GM12878 (cell line): ENCODE measurements at places on chromosomes 6 and 20. TPM values are rescaled to one million over a fixed set of nuclear protein-coding genes. Genes with fewer than 3 reads are reported as not detected.

Gene KIAA1755
- not detected in 2 replicates for total RNA-seq

Gene ITPA
- 78.7 and 86.1 TPM in 2 replicates for total RNA-seq

Gene PRELID3B
- 86.1 and 96.0 TPM in 2 replicates for total RNA-seq

Gene RFX6
- total RNA-seq: not detected in 2 replicates

Gene LTB
- 46.8 and 50.9 TPM in 2 replicates for total RNA-seq

Gene C4A
- 2.9 and 5.4 TPM in 2 replicates for total RNA-seq

Gene PRSS35
- total RNA-seq: not detected in 2 replicates

DNA sequence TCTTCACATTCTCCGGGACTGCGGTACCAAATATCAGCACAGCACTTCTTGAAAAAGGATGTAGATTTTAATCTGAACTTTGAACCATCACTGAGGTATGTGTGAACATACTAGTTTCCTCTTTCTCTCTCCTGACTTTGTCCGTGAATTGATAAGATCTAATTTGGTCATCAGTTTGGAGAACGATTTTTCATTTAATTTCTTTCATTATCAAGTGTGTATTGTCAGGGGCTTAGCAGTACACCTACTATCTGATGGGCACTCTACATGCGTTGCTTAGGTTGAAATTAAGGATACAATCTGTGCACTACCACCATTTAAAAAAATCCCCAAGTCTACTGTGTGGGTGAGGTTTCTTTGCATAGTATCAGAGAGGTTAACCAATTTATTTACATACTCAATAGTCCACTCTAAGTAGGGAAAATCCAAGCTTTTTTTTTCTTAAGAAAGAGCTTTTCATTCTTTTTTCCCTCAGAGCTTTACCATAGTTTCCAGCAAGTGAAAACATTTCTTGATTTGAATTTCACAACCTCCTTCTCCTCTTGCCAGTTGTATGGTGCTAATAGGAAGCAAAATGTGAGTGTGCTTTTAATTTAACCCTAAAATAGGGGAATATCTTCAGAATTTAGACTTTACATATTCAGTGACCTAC lies 105.4 kb upstream of the ESR1 start:
- H3K4me1 ChIP-seq: peaks cover 8% of the 10 kb centered on the region
- H3K27ac ChIP-seq: no peak overlapping the region
- H3K4me3 ChIP-seq: no peak overlapping the region
- DNase-seq: no peak
- H3K36me3 ChIP-seq: no peaks in the 10 kb centered on the region

- no peak for DNase-seq
- H3K27me3 ChIP-seq: no peaks in the 10 kb centered on the region; the same call in 1 of the 2 replicates
- H3K4me1 ChIP-seq: peaks cover 15% of the 10 kb centered on the region
- H3K36me3 ChIP-seq: no peaks in the 10 kb centered on the region
- peak within 1 kb of the TSS; percentile 60 for H3K4me3 ChIP-seq
- peak within 1 kb of the TSS; percentile 23; the same call in 1 of the 2 replicates for H3K27ac ChIP-seq
These were observed at the start of gene F13A1 for GRCh38 chr6:6319952-6320811. Gene F13A1 (minus strand): TSS chr6:6320662. CDS start chr6:6318664, 1,998 bp downstream.

GRCh38 chr6:80142586-80142985 lies 36.1 kb downstream of the BCKDHB start:
- H3K27me3 ChIP-seq: no peaks in the 10 kb centered on the region
- H3K4me1 ChIP-seq: no peaks in the 10 kb centered on the region
- no peak overlapping the region for H3K27ac ChIP-seq
- DNase-seq: no peak
- no peaks in the 10 kb centered on the region for H3K36me3 ChIP-seq

DNA sequence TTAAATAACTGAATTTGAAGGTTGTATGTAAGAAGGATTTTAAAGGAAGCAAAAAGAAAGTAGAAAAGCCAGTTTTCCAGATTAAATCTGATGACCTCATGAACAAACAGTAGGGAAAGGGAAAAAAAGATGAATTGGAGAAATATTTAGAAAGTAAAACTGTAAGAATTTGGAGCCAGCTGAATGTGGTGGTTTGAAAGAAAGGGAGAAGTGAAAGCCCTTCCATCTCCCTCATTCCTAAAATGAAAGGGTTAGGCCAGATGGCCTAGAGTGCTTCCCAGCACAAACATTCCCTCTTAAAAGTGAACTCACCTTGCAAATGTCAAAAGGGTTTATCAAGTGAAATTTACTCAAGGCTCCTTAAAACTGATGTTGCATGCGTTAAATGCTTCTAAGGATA lies 139.3 kb upstream of the COL21A1 start:
- H3K27ac ChIP-seq: no peak overlapping the region
- no peak overlapping the region for H3K4me3 ChIP-seq
- H3K4me1 ChIP-seq: no peaks in the 10 kb centered on the region
- DNase-seq: no peak

GRCh38 chr6:157867155-157867559 lies 44.1 kb downstream of the SNX9 start:
- no peaks in the 10 kb centered on the region for H3K36me3 ChIP-seq
- no peaks in the 10 kb centered on the region for H3K27me3 ChIP-seq
- DNase-seq: no peak
- no peak overlapping the region for H3K27ac ChIP-seq
- no peaks in the 10 kb centered on the region for H3K4me1 ChIP-seq

DNA sequence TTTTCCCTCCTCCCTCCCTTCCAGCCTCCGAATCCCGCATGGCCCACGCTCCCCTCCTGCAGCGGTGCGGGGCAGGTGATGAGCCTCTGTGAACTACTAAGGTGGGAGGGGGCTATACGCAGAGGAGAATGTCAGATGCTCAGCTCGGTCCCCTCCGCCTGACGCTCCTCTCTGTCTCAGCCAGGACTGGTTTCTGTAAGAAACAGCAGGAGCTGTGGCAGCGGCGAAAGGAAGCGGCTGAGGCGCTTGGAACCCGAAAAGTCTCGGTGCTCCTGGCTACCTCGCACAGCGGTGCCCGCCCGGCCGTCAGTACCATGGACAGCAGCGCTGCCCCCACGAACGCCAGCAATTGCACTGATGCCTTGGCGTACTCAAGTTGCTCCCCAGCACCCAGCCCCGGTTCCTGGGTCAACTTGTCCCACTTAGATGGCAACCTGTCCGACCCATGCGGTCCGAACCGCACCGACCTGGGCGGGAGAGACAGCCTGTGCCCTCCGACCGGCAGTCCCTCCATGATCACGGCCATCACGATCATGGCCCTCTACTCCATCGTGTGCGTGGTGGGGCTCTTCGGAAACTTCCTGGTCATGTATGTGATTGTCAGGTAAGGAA lies at the start of gene OPRM1:
TSS of gene OPRM1 (plus strand) at position 10 of the 612 bp plus-strand sequence. CDS start at position 315, 305 bp downstream.
- H3K36me3 ChIP-seq: no peaks in the 10 kb centered on the region
- DNase-seq: no peak
- H3K4me3 ChIP-seq: no peak within 1 kb of the TSS

GRCh38 chr20:21050710-21051109 lies 55.4 kb downstream of the LINC00237 start:
- H3K4me3 ChIP-seq: no peak overlapping the region
- no peaks in the 10 kb centered on the region for H3K36me3 ChIP-seq
- no peaks in the 10 kb centered on the region for H3K27me3 ChIP-seq
- no peaks in the 10 kb centered on the region for H3K4me1 ChIP-seq
- DNase-seq: no peak

DNA sequence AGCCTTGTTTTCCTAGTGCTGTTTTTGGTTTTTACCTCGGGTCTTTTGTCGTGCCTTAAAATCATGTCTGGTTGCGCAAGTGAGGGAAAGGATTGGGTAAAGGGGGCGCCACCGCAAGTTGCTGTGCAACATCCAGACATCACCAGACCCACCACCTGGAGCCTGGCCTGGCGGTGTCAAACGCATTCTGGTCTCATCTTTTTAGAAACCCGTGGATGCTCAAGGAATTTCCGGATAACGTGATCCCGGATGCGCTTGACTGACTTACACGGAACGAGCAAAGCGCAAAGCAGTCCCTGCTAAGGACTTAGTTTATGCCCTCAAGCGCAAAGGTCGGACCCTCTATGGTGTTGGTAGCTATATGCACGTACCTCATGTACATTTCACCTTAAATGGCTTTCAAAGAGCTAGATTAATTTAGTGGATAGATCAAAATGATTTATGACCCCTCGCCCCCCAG lies 105.2 kb downstream of the OR2B2 start:
- H3K27me3 ChIP-seq: no peaks in the 10 kb centered on the region
- DNase-seq: no peak
- peak overlapping the region; percentile 84 for H3K27ac ChIP-seq
- peak overlapping the region; percentile 58 for H3K4me3 ChIP-seq

DNA sequence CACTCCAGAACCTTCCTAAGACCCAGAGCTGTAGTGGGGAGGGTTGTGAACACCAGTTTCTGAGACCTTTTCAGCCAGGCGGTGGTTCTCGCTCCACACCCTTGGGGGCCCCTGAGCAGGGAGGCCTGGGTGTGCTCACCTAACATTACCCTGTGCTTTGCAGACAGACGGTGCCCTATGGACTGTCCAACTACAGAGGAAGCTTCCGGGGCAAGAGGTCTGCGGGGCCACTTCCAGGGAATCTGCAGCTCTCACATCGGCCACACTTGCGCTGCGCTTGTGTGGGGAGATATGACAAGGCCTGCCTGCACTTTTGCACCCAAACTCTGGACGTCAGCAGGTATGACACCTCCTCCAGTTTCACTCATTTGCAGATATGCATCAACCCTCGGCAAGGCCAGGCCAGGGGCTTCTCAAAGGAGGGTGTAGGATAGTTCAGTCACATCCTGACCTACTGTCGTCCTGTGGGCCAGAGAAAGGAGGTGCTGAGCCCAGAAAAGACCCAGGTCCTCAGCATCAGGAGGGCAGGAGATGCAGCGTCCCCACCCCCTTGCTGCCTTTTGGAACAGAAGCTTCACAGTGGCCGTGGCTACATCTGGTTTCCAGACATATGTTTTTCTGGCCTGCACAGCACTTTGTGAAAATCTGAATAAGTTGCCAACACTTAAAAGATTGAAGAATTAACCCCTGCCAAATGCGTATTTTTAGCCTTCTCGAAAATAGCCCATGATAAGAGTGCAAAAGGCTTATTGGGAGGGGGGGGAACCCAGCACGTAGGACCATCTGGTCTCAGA lies 20.6 kb downstream of the EDN3 start:
- H3K27me3 ChIP-seq: peaks cover 6% of the 10 kb centered on the region
- H3K4me1 ChIP-seq: no peaks in the 10 kb centered on the region
- no peak for DNase-seq

DNA sequence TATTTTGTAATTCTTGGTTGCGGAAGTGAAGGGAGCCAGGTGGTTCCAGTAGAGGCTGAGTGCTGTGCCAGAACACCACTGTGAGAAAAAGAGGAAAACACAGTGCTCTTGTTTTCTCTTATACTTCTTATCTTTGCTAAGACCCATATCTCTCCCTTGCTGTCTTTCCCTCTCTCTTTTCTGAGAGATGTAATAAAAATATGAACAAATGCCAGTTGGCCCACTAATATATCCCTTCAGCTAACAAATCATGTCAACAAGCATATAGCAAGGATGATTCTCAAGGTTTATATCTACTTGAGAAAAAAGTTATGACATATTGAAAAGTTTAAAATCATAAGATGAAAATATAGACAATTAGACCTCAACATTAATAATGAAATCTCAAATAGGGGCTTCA lies 758.3 kb downstream of the HDGFL1 start:
- H3K36me3 ChIP-seq: no peaks in the 10 kb centered on the region
- H3K27ac ChIP-seq: no peak overlapping the region
- H3K4me1 ChIP-seq: no peaks in the 10 kb centered on the region
- H3K27me3 ChIP-seq: no peaks in the 10 kb centered on the region

GRCh38 chr6:79600812-79601609 lies 30.1 kb upstream of the SH3BGRL2 start:
- H3K36me3 ChIP-seq: no peaks in the 10 kb centered on the region
- no peak for DNase-seq
- H3K27ac ChIP-seq: no peak overlapping the region

- no peak overlapping the region for H3K27ac ChIP-seq
- H3K36me3 ChIP-seq: no peaks in the 10 kb centered on the region
- no peak for DNase-seq
- H3K4me3 ChIP-seq: no peak overlapping the region
These were observed 41.5 kb upstream of the ZNFX1 start for GRCh38 chr20:49319208-49319809.

- H3K4me3 ChIP-seq: peak overlapping the region; percentile 98
- H3K27me3 ChIP-seq: no peaks in the 10 kb centered on the region
- peaks cover 54% of the 10 kb centered on the region for H3K4me1 ChIP-seq
- peak overlapping the region; percentile 97 for H3K27ac ChIP-seq
- H3K36me3 ChIP-seq: no peaks in the 10 kb centered on the region
These were observed 1.3 kb upstream of the UBE2J1 start for GRCh38 chr6:89353702-89354392.

DNA sequence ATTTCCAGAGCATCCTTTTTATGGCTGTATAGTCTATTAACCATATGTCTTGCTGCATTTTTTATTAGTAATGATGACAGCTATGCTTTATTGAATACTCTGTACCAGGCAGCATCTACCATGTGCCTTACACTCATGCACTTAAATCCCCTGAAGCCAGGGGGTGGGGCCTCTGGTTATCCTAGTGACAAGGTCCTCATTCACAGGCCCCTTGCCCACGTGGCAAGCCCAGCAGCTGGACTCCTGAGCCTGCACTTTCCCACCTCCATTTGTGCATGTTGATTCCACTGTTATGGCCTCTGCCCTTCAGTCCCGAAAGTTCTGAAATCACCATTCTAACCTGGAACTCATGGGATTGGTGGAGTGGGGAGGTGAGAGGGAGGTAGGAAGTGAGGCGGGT lies 22.3 kb downstream of the ACTR5 start:
- H3K27ac ChIP-seq: no peak overlapping the region
- no peaks in the 10 kb centered on the region for H3K27me3 ChIP-seq
- peaks cover 9% of the 10 kb centered on the region for H3K36me3 ChIP-seq
- no peak for DNase-seq

DNA sequence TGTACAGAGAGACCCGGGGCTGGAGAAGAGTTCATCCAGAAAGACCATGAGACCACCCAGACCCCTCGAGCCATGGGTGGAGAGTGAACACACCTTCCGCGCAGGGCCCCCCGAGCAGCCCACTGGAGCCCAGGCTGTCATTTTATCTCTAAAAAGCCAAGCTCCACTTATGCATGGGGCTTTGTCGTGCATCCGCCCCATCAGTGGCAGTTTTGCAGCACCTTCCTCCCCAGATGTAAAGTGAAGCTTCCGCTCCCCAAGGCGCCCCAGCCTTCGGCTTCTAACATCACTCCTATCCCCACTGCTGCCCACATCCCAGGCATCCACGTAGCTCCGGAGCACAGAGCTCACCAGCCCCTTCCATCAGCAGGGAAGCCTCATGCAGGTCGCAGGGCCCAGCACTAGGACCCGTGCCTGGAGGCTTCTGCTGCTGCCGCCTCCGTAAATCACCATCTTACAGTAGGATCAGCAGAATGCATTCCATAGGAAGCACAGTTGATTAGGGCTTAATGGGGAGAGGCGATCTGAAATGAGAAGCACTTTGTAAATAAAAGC lies 301.1 kb downstream of the TAF4 start:
- H3K36me3 ChIP-seq: no peaks in the 10 kb centered on the region
- H3K4me1 ChIP-seq: no peaks in the 10 kb centered on the region
- H3K4me3 ChIP-seq: no peak overlapping the region
- H3K27me3 ChIP-seq: no peaks in the 10 kb centered on the region; the same call in none of the 2 replicates
- no peak overlapping the region for H3K27ac ChIP-seq

GRCh38 chr6:89689732-89690131 lies 51.2 kb upstream of the LYRM2 start:
- H3K4me1 ChIP-seq: no peaks in the 10 kb centered on the region
- H3K4me3 ChIP-seq: no peak overlapping the region
- no peak overlapping the region for H3K27ac ChIP-seq
- DNase-seq: no peak
- H3K36me3 ChIP-seq: peaks cover 36% of the 10 kb centered on the region

GRCh38 chr20:12750221-12750620 lies 258.6 kb upstream of the SPTLC3 start:
- no peaks in the 10 kb centered on the region for H3K4me1 ChIP-seq
- DNase-seq: no peak
- no peak overlapping the region for H3K4me3 ChIP-seq
- no peak overlapping the region for H3K27ac ChIP-seq
